Stimulated activated CD8-positive, alpha-beta memory T cell treated with anti-CD3 and anti-CD28 coated beads, Interleukin-7, amount 100 ng/mL, for 1 hour (primary cell): ENCODE measurements at places on chromosomes 2 and 18.

- no peak for DNase-seq
These were observed 24.9 kb upstream of the C1GALT1C1L start for GRCh38 chr2:43701111-43701510.

- DNase-seq: no peak
These were observed 612.1 kb downstream of the KCNJ3 start for GRCh38 chr2:155310589-155310988.

GRCh38 chr2:205311201-205311600, 371.1 kb upstream of the NRP2 start:
- no peak for DNase-seq

- DNase-seq: no peak
These were observed 46.3 kb upstream of the SPOPL start for GRCh38 chr2:138455275-138455674.

DNA sequence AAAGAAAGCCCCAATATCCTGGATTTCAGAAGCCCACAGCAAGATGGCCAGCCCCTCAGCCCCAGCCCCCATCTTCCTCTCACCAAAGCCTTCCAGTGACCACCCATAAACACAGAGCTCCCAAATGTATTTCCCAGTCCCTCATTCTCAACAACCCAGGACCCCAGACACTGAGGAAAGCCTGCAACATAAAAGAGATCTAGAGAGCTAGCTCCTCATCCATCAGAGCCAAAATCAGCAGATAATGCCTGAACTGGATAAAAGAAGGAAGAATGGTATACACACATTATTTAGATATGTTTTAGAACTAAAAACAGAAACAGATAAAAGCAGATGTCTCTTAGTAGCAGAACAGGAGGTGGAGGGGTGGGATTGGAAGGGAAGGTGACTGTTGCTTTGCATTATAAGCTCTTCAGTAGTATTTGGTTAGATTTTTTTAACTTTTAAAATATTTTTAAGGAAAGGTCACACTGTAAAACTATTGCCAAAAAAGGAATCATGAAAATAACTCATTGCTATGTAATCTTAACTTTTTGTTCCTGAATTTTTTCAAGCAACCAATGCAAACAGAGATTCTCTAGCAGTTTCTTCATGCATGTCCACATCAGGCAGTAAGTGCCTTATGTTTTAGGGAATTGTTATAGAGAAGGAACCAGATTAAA, 144.2 kb upstream of the PKDCC start:
- no peak for DNase-seq

- no peak for DNase-seq
These were observed 255.8 kb downstream of the FBXO15 start for GRCh38 chr18:73891572-73892421.
